ENCODE measurements at places on chromosomes 2 and 18.

DNA sequence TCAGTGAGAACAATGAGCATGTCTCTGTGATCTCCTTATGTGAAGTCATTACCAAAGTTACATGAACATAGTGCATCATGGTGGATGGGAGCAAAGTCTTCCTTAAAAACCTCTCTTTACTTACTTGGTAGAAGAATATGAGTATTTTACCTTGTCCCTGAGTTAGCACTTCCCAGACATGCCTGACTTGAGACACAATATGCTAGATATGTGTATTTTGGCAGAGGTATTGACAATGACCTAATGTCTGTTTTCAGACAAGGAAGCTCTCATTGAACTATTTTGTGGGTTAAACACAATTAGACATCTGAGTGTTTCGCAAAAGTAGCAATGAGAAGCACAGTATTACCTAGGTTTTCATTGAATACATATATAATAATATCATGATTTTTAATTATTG lies 99.1 kb upstream of the MC4R start:
- DNase-seq = no peak

- no peak for DNase-seq
Observed at GRCh38 chr2:213152065-213152794, 818 bp upstream of the IKZF2 start.

DNA sequence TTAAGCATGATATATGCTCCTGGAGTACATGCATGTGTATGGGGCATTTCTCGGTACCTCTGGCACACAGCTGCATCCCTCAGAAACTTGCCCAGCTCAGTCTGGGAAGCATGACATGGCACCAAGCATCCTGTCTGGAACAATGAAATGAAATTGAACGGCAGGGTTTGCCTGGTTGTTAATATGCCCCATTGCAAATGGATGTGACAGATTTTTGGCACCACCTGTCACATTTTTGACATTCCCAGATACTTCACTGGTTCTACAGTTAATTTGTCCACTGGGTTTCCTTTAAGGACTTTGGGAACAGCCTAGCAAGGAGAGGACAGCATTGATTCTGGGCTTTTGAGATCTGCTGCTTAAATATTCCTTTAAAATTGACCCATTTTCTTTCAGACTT lies 305.8 kb downstream of the TSN start:
- DNase-seq = no peak

GRCh38 chr2:9952286-9952737 lies 819 bp downstream of the GRHL1 start:
- no peak for DNase-seq

DNA sequence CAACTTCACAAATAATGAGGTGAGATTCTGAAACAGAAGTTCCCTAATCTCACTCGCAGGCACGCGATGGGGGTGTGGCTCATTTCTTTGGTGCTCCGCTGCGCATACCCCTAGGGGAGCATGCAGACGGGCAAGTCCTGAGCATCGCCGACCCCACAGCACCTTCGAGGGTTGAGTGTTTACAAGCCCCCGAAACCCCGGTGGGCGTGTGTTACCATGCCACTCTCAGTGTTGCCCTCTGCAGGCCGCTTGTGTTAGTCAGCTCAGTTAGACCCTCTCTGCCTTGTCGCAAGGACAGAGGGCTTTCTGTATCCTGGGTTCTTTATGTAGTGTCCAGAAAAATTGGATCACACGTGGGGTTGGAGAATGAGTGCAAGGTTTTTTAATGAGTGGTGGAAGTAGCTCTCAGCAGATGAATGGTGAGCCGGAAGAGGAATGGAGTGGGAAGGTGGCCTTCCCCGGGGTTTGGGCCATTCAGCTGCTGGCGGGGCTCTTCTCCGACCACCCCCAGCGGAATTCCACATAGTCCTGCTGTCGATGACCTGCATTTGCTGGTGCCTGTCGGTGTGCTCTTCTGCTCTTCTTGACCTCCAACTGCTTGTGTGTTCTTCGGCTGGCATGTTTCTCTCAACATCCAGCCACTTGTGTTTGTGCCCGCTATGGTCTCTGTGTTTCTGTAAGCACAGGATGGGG lies 191.3 kb downstream of the RPRM start:
- no peak for DNase-seq

- no peak for DNase-seq
Observed at GRCh38 chr2:130845505-130846085, 8.9 kb downstream of the ARHGEF4 start.
